ENCODE measurements at places on chromosomes 1 and 21.

DNA sequence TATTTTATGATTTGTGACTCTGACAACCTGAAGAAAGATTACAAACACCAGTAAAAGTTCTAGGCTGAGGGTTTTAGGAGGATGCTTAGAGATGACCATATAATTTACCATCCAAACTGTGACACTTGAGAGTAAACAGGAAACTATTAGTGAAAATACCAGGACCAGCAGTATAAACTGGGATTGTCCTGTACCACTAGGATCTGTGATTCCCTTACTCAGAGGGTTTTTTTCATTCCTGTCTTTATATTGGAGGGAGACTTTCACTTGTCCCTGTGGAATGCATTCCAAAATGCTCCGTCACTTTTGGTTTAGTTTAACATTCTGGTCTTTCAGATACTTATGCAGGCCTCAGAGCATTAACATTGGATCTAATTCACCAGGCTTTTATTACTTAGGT is 482.9 kb downstream of the PTBP2 start:
- DNase-seq = no peak

GRCh38 chr1:224922404-224923164 is 6.9 kb upstream of the DNAH14 start:
- no peak for DNase-seq

DNA sequence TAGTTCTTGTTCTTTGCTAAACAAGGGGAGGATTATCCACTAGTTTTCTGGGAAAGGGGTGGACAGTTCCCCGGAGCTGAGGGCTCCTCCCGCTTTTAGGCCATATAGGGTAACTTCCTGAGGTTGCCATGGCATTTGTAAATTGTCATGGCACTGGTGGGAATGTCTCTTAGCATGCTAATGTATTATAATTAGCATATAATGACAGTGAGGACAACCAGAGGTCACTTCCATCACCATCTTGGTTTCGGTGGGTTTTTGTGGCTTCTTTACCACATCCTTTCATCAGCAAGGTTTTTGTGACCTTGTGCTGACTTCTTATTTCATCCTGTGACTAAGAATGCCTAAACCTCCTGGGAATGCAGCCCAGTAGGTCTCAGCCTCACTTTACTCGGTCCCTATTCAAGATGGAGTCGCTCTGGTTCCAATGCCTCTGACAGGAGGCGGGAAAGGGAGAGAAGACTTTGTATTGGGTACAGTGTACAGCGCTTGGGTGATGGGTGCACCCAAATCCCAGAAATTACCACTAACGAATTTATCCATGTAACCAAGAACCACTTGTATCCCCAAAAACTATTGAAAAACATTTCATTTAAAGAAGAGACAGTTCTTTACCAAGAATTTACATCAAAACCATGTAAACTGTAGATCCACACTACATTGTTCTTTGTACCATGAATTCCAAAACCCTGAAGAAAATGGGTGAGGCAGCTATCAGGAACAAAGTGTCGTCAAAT is 8.7 kb upstream of the SLC2A5 start:
- DNase-seq = no peak

GRCh38 chr1:57307392-57308170 is 116.3 kb downstream of the DAB1 start:
- DNase-seq = peak; percentile 42

GRCh38 chr1:203570805-203571204 is 55.8 kb upstream of the ATP2B4 start:
- no peak for DNase-seq

DNA sequence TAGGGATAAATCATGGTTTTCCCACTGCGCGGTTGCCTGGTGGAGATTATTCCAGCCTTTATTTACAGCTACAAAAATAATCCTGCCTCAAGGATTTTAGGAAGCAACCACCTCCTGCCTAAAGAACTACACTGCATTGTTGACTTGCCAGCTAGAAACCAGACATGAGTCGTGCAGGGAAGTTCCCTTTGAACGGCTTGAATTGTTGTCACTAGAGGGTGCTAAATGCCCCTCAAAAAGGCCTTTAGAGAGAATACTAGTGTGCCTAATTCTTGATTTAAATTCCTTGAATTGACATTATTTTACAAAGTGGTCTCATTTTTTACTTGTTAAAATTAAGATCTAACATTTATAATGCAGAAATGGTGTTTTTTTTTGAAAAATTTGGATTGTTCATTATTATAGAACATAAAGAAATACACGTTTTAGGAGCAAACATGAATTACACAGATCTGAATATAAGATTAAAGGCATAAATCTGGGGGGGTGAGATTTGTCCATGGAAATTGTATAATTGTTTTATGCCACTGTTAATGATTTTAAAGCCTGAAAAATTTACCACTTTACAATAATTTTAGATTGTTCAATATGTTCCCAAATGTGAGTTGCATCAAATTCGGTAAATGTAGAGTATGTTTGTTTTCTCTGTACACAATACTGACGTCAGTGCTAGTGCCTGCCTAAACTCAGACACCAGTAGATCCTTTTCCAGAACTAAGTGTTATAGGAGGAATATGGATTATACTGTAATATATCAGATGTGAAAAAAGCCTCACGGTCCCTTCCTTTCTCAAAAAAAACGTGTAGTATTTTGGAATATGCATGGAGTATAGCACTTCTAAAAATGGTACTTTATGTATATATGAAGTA is 7.6 kb upstream of the ERG start:
- DNase-seq = no peak

- no peak for DNase-seq
Measured at GRCh38 chr1:213658457-213658856, 329.3 kb upstream of the PROX1 start.

GRCh38 chr1:189513091-189513490 is 964.6 kb downstream of the BRINP3 start:
- DNase-seq = no peak

GRCh38 chr1:152859696-152860095 is at the start of gene LCE7A:
TSS of gene LCE7A (plus strand) at chr1:152859996. CDS start at chr1:152860698, 702 bp downstream.
- no peak for DNase-seq

- no peak for DNase-seq
Measured at GRCh38 chr1:8109216-8109615, 83.1 kb upstream of the ERRFI1 start.

GRCh38 chr21:43953021-43953420 is 59.1 kb upstream of the TRAPPC10 start:
- DNase-seq = no peak

DNA sequence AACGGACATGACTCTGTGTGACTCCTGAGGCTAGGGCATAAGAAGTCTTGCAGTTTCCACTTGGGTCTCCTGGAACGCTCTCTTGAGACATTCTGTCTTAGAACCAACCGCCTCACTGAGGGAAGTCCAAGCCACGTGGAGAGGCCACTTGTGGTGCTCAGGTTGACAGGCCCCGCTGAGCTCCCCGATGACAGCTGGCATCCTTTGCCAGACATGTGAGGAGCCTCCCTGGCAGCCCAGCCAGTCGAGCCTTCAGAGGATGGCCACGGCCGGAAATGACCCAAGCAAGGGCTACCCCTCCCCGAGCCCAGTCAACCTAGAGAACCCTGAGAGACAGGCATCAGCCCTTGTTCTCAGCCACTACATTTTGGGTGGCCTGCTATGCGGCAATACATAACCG is 20.7 kb downstream of the PLEKHA6 start:
- DNase-seq = no peak

GRCh38 chr1:32701421-32701911 is 1.1 kb downstream of the SYNC start:
- no peak for DNase-seq

- DNase-seq = no peak
Measured at GRCh38 chr21:29578306-29578705, 279.6 kb downstream of the BACH1 start.

GRCh38 chr1:89962742-89963075 is 32.2 kb upstream of the ZNF326 start:
- DNase-seq = no peak

GRCh38 chr1:53046930-53047329 is 15.1 kb upstream of the PODN start:
- no peak for DNase-seq

GRCh38 chr1:43354471-43354870 is 4.3 kb upstream of the CDC20 start:
- DNase-seq = no peak

- DNase-seq = no peak
Measured at GRCh38 chr1:169902751-169903150, 9.1 kb upstream of the SCYL3 start.

DNA sequence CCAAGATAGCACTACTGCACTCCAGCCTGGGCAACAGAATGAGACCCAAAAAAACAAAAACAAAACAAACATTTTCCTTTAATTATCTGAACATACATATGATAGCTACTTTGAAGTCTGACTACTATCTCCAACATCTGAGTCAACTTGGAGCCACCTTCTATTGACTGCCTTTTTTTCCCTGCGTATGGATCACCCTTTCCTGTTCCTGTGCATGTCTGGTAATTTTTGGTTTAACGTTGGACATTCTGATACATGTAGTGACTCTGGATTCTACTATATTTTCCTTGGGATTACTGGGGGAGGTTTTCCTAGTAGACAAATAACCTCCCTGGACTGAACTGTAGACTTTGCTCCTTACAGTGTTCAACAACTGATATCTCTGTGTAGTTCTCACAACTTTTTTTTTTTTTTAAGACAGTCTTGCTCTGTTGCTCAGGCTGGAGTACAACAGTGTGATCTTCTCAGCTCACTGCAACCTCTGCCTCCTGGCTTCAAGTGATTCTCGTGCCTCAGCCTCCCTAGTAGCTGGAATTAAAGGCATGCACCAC is 70.3 kb downstream of the KIAA0319L start:
- DNase-seq = no peak

DNA sequence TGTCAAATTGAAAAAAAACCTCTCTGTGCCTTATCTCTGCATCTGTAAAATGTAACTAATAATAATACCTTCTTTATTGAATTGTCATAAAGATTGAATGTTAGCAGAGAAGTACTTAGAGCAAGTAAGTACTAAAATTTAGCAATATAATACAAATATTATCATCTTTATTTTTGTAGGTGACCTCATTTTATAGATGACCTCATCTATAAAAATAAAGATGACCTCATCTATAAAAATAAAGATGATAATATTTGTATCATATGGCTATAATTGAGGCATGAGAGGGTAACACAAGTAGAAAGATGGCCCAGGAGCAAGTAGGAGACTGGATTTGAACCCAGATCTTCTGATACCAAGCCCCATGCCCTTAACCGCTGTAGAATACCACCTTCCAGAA is 193.2 kb upstream of the FOXD3 start:
- DNase-seq = no peak

DNA sequence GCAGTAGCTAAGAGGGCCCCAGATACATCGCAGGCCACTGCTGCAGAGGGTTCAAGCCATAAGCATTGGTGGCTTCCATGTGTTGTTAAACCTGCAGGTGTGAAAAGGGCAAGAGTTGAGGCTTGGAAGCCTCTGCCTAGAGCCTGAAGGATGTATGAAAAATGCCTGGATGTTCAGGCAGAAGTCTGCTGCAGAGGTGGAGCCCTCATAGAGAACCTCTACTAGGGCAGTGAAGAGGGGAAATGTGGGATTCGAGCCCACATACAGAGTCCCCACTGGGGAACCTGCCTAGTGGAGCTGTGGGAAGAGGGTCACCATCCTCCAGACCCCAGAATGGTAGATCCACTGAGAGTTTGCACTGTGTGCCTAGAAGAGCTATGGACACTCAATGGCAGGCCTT is 30.6 kb upstream of the ADGRL4 start:
- no peak for DNase-seq

GRCh38 chr1:90850181-90850897 is 133.2 kb upstream of the BARHL2 start:
- DNase-seq = no peak

DNA sequence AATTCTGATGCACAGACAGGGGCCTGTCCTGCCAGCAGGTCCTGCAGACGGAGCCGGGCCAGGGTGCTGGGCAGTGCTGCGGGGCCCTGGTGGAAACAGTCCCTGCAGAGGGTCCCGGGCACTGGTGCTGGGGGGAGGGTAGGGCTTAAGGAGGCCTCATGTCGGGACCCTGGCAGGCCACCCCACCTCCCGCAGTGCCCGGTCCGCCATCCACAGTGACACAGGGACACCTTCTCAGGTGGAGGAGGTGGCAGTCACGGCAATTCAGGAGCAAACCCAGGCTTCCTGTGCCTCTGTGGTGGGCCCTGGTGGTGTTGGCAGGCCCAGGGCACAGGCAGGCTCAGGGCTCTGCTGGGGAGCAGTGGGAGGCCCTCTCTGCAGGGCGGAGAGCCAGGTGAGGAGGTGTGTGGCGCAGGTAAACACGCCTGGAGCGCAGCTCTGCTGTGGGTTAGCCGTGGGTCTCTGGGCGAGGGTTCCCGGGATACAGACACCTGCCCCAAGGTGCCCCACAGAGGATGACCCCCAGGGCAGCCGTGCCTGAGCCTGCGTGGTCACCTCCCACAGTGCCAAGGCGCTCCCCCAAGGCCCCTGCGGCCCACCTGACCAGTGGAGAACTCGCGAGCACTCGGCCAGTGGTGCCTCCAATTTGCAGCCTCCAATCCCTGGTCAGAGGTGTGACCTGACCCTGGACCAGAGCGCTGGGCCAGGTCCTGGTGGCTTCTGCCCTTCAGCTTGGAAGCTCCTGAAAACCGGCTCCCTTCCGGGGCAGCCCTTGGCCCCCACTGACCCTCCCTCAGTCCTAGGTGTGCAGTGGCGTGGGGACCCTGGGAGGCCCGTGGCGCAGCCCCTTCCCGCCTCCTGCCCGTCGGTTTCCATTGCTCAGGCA is 19.2 kb downstream of the COL18A1 start:
- DNase-seq = no peak

DNA sequence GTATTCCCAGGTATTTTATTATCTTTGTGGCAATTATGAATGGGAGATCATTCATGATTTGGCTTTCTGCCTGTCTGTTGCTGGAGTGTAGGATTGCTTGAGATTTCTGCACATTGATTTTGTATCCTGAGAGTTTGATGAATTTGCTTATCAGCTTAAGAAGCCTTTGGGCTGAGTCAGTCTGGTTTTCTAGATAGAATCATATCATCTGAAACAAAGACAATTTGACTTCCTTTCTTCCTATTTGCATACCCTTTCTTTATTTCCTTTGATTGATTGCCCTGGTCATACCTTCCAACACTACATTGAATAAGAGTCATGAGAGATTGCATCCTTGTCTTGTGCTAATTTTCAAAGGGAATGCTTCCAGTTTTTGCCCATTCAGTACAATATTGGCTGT is 8.0 kb downstream of the OR2L3 start:
- no peak for DNase-seq

- DNase-seq = no peak
Measured at GRCh38 chr1:226051365-226051764, 11.2 kb upstream of the H3-3A start.

- no peak for DNase-seq
Measured at GRCh38 chr1:198494658-198495103, 45.8 kb downstream of the ATP6V1G3 start.

All from stimulated activated CD4-positive, alpha-beta T cell treated with anti-CD3 and anti-CD28 coated beads, Interleukin-15, amount 100 ng/mL, for 1 hour (primary cell).